ENCODE measurements at places on chromosomes 7 and 10. TPM values are rescaled to one million over a fixed set of nuclear protein-coding genes. Genes with fewer than 3 reads are reported as not detected.
A peak's percentile ranks its signal among the peaks of the same experiment; 100 is the strongest.

Gene NUTM2E
- total RNA-seq: 0.28 TPM

DNA sequence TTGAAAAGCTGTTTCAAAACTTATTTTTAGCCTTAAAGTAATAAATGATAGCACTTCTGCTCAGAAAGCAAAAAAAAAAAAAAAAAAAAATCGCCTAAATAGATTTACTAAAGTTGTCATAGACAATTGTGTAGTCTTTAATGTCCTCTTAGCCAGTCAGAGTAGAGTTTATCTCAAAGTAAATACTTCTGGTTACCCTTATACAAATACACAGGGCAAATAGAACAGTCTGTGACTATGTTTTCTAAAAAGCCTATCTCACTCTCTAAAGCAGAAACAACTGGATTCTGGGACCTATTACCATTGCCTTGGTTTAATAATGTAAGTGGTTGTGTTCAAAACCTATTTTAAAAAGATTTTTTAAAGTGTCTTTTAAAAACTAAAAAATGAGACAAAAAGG, 156.2 kb upstream of the THSD7A start:
- DNase-seq: no peak

GRCh38 chr7:4797858-4798705, 22.7 kb downstream of the AP5Z1 start:
- peak; percentile 94 for DNase-seq

GRCh38 chr7:45237788-45238461, 80.3 kb downstream of the RAMP3 start:
- DNase-seq: peak; percentile 38

DNA sequence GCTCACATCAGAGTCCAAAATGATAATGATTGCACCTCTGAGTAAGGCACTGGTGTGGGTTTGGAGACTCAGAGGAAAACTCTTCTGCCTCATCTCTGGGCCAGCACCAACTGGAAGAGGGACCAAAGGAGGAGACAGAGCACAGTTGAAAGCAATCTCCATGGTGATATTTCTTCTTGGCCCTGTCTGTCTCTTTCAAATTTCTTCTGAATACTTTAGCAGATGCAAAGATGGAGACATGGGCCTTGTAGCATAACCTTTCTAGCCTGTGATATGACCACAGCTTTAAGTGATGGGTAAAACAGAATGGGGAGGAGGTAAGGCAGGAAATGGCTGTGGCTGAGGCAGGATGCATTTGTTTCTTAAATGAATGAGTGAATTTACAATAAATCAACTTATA, 12.2 kb upstream of the GIMAP7 start:
- DNase-seq: no peak

DNA sequence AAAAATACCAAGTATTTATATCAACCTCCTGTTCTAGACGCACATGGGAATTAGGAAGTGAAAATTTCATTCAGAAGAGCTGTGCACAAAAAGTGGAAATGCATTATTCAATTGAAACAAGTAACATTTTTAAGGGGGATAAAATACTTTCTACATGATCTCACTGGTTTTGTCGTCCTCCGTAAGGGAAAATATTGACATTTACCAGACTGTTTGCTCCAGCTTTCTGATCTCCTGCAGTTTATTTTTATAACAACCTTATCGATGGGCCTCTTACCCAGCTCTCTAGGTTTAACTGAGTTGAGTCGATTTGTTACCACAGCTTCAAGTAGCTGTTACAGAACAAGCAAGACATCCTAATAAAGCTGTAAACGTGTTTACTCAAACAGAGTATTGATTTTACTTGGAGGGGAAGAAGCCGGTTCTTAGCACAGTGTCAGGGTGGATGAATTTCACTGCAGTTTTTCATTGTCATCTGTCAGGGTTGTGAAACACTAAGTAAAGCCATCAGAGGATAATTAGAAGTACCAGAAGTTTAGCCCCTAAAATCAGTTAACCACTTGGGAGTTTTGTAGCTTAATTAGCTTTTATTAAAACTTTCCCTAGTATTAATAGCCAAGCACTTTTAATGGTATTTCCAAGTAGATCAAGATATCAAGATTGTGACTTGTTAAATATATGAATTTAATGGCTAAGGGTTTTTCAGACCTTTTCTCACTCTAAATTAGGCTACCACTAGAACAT, 142.6 kb upstream of the KAT6B start:
- no peak for DNase-seq

Gene SPAM1
- not detected for total RNA-seq

Gene TAS2R38
- not detected for total RNA-seq

Gene MMRN2
- total RNA-seq: 1.2 TPM

Gene ZNF425
- 4.0 TPM for total RNA-seq

GRCh38 chr10:22723783-22724182, 9.4 kb upstream of the PIP4K2A start:
- DNase-seq: no peak

- no peak for DNase-seq
Measured at GRCh38 chr7:140621401-140622021, 19.1 kb downstream of the DENND2A start.

DNA sequence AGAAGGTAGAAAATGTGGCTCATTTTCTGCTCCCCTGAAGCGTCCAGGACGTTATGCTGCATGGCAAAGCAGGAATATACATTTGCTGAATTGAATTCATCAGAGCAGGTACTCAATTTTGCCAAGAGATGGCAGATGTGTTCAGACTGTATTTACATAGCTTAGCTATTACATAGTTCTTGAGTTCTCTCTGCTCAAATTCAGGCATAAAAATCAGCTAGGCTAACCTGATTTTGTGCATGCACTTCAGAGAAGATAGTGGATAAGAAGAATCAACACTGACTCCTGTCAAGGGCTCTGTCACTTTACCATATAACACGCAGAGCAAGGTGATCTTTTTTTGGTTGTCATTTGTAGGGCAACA, 209.2 kb upstream of the FAM3C start:
- no peak for DNase-seq

Gene LRRC18
- not detected for total RNA-seq

DNA sequence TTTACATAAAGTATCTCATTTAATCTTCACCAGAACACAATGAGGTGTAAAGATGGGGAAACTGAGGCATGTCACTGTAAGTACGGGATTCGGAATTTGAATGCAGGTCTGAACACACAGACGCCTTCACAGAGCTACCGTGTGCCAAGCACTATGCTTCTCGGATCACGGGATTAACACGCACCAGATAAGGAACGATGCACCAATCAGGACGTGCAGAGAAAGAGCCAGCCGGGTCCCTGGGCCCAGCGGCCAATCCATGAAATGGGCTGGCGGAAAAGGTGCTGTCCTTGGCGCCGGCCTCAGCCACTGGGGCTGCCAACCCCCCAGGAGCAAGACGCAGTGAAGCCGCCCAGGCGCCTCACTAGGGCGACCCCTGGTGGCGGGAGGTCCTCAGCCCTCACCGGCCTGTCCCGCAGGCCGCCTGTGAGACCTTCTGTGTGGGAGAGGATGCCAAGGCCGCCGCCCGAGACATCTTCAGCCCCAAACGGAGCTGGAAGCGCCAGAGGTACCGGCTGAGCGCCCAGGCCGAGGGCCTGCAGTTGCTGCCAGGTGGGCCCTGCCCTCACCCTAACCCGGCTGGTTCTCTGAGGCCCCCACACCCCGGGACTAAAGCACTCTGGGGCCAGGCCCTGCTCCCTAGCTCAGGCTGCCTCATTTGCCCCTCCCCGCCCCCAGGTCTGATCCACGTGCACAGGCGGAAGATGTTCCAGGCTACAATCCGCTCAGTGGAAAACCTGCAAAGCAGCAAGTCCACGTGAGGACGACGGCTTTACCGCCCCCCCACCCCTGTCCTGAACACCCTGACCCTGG, 15.6 kb downstream of the ATG9B start:
- DNase-seq: peak; percentile 75

Gene PNLIPRP1
- total RNA-seq: not detected

Gene LRRN3
- total RNA-seq: 0.20 TPM

- no peak for DNase-seq
Measured at GRCh38 chr7:35256256-35257175, 2.6 kb upstream of the TBX20 start.

Gene OR6V1
- total RNA-seq: not detected

Gene EPO
- 0.95 TPM for total RNA-seq

Gene CALD1
- total RNA-seq: 170 TPM

Gene ICA1
- total RNA-seq: 36.9 TPM
